ENCODE measurements at places on chromosomes 4 and X.
A peak's percentile ranks its signal among the peaks of the same experiment; 100 is the strongest.

DNA sequence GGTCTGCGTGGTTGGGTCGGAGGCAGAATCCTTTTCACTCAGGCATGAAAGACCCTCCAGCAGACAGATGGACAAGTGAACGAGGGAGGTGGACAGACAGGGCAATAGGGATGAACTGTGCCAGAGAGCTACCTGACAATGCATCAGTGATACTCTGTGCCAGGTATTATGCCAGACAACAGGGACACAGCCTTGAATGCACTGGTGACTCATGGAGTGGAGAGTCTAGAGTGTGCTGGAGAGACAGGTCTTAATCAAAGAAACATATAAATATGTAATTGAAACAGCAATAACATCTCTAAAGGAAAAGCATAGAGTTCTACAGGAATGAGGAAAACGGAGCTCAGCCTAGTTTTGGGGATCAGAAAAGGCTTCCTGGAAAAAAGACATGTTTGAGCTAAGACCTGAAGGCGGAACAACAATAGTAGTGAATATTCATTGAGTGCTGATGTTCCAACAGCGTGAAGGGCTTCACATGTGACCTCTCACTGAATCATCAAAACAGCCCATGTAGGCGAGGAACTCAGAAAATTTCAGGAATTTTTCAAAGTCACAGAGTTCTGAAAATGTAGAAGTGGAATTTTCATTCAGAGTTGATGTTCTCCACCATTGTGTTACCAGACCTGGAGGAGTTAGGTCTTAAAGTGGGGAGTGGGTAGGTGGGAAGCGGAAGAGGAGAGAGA lies 20.0 kb upstream of the FGFBP2 start:
- DNase-seq: no peak

GRCh38 chrX:16825264-16826035 lies 39.2 kb downstream of the TXLNG start:
- no peak for DNase-seq

GRCh38 chrX:55326985-55327384 lies 62.3 kb upstream of the PAGE3 start:
- DNase-seq: no peak

GRCh38 chrX:44343412-44344141 lies at the start of gene EFHC2:
Gene EFHC2 (minus strand): TSS chrX:44343672. CDS start chrX:44343588, 84 bp downstream.
- DNase-seq: peak; percentile 8

- no peak for DNase-seq
Measured at GRCh38 chr4:163344147-163345125, 744 bp downstream of the NPY5R start.

- no peak for DNase-seq
Measured at GRCh38 chr4:99506781-99507180, 4.0 kb upstream of the C4orf17 start.

DNA sequence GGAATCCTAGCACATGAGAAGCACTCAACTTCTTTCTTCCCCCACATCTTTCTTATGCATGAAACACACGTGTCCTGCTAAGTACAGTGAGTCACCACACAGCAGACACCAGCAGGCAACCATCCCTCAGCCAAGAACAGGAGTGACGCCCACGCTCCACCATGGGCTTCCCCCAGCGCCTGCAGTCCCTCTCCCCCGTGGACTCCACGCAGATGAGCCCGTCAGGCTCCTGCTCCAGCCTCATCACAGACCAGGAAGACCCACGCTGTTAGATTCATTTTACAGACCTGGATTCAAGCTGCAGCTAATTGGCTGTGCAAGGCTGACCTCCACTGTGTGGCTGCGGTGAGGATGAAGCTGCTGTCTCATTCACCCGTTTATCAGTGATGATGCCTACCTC lies 16.7 kb downstream of the HMX1 start:
- DNase-seq: no peak

DNA sequence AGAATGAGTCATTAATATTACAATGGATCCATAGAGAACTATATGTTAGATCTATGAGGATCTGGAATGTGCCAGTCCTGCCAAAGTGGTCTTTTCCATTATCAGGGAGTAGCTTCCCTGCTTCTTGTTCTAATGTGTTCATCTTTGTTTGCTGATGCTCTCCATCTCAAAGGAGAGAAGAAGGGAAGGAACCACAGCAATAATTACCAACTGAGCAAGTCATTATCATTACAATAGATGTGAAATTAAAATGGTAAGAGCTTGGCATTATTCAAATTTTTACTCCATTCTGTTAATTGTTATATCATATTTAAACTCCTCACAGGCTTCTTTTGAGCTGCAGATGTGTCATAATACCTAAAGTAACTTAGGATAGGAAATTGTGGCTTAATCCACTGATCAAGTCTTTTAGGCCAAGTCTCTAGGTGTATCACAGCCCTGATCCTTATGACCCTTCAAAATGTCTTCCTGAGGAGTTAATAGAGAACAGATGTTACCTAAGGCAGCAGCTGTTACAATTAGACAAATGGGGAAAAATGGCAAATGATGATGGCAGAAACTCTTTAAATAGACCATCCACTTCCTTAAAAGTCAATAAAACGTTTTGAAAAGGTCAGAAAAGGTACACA lies 1492.7 kb upstream of the IGFBP7 start:
- no peak for DNase-seq

- no peak for DNase-seq
Measured at GRCh38 chr4:165905405-165906027, 32.5 kb downstream of the TLL1 start.

DNA sequence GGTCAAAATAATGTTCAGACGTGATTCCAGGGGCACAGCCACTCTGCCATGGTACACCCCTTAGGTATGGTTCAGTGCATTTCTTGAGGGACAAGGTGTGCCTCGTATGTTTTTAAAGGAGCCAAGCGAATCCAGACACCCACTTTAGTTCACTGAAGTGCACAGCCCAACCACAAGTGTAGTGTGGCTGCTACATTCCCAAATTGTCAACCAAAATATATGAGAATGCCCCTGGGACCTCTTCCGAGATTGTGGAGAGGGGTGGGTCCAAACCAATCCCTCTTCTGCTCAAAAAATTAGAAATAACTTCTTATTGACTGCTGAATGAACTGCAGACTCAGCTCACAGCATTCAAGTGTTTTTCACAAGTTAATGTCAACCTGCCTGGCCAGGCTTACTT lies 7.4 kb upstream of the BRS3 start:
- no peak for DNase-seq

DNA sequence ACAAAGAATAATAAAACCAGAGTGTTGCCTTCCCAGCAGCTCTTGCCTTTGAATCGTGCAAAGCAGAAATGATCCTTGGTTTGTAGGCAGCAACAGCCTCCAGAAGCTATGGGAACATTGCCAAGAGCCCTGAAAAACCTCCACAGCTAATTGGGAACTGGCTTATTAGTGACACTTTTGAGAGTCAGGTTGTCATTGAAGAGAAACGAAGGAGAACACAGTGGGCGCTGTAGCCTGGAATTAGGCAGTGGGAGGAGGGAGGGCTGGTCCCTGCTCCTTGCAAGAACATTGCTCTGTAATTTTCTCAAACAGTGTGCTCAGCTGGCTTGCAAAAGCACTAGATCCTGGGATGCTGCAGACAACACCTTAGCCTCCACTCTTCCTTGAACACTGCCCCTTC lies 331.5 kb upstream of the EMCN start:
- no peak for DNase-seq

DNA sequence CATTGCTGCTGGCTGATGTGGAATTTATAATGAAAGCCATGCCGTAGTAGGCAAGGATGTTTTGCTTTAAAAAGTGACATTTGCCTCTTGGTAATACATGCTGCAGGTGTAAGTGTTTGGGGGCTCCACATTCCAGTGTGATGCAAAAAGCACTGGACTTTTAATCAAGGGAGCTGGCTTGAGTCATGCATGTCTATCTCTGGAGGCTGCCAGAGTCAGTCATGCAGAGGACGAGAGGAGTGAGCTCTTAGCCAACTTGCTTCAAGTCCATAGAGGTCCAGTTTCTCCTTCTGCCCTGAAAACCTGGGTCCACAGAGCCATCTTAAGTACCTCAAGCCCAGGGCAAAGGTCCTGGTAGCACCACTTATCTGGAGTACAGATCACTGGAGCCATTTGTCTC lies 11.6 kb upstream of the CXCL13 start:
- no peak for DNase-seq

DNA sequence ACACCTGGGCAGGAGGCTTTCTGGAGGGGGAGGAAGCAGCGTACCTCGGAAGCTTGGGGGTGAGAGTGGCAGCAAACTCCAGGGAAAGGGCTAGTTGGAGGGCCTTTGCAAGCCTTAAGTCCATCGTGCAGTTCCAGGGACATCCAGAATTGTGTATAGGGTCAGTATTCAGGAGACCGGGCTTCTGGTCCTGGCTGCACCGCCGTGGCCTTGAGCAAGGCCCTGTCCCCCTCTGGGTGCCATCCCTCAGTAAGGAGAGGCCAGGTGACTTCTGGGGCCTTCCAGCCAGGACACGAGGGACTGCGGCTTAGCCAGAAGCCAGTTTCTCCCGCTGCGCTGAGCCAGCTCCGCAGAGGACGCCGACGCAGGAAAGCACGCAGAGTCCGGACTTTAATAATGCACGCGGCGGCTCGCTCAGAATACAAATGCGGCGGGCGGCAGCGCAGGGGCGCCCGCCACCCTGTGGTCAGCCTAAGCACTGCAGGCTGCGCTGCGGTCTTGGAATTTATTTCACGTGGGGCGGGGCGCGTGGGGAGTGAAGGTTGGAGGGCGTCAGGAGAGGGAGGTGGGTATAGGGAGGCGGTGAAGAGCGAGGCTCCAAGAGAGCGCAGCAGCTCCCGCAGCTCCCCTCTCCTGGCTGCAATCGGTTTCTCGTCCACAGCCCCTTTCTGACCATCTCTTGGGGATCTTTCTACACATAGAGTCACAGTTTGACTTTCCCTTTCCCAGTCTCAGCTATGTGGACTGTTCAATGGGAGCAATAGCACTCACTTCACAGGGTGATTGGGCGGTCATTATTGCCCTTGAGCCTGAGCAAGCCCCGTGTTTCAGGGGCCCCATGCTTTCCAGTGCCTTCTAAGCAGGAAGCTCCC lies 94.1 kb upstream of the GPR50 start:
- DNase-seq: peak; percentile 21
